ENCODE measurements at places on chromosomes 2 and 18.

DNA sequence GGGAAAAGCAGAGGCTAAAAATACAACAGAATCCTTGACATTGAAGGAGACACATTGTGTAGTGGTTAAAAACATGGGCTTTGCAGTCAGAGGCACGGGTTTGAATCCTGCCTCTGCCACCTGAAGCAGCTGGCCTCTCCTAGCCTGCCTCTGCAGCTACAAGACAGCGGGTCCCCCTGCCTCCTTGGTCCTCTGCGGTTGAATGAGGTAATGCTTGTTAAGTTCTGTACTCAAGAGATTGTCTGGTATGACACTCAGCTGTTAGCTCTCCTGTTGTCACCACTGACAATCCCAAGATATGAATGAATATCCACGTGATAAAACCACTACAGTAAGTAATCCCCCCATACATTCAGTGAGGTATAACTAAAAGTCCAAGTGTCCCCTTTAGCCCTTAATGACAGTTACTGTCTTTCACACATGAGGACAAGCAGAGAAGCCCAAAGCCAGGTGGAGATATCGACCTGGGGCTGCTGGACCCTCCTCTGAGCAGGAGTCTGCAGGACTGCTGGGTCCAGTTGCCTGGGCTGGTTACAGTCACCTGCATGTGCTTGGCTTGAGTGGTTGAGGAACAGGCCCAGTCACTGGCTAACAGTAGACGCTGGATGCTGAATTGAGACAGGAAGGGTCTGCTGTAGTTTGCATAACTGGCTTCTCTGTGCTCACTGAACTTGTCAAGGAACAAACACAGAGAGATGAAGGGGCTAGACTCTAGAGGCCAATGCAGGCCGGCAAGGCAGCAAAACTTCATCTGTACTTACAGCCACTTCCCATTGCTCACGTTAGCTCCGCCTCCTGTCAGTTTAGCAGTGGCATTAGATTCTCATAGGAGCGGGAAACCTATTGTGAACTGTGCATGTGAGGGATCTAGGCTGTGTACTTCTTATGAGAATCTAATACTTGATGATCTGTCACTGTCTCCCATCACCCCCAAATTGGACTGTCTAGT, 85.5 kb downstream of the TGFA start:
- DNase-seq = no peak

GRCh38 chr18:9329471-9329870, 5.1 kb upstream of the TWSG1 start:
- DNase-seq = no peak

DNA sequence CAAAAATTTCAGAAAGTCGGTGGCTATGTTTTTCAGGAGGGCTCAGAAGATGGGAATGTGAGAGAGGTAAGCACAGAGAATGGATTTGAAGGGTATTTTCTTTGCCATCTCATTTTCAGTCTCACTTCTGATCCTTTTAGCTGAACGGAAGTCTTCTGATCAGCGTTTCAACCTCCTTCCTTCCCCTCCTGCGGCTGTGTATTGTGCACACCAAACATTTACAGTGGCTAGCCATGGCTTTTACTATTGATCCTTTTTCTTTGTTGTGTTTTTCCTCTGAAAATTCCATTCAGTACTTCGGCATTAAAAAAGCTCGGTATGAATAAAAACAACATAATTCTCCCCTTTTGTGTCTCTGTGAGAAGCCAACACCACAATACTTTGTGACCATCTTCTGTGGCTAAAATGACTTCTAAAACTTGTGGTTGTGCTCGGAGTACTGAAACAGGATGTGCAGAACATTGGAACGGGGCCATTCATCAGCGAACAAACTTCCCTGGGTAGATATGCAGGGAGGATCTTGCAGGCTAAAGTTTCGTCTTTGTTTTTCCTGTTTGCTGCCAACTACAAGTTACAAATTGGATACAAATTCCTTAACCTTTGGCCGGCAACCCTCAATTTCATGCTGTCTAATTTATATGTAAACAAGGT, 260.8 kb upstream of the FAM98A start:
- no peak for DNase-seq

- no peak for DNase-seq
Measured at GRCh38 chr2:118223992-118224894, 136.0 kb downstream of the INSIG2 start.

DNA sequence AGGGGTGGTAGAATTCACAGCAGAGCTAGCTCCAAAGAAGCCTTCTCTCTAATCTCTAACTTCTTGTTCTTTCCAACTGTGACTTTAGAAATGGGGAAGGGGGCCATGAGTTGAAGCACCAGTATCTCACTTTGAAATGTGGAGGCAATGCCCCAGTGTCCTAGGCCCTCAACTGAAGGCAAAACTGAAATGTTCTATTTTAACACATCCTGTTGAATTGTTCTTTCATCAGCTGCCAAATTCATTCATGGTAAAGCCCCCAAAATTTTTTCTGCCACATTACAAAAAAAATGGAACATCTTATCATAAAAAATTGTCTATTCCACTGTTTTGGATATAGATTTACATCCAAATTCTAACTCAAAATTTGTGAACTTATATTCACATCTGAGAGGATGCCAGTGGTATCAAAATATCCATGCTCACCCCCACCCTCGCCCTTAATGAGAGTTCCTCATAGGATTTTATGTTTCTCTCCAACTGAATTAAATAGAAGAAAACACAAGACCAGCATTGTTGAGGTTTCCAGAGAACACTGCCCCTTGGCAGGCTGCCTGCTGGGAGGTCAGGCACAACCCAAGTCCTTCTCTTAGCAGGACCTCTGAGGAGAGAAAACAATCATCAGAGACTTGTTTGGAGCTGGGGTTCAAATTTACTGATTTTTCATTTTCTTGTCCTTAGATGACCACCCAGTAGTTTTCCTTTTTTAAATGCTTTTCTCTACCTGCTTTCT, 147.4 kb upstream of the PGAP1 start:
- DNase-seq = no peak

DNA sequence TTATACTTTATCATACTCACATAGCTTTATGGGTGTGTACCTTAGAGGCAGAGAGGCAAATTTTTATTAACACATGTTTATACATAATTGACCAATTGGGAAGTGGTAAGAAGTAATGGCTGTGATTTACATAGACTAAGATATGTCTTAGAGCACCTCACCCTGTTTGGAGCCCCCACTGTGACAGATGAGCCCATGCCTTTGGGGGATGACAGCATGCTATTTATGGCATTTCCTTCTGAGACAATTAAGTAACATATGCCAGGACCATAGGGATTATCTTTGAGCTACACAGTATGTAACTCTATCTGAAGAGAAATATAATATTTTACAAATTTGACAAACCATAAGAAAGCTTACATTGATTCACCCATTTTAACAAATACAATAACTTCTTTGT, 1655.3 kb upstream of the ACVR2A start:
- no peak for DNase-seq
